H1 (cell line): ENCODE measurements at places on chromosomes 2 and 18. TPM values are rescaled to one million over a fixed set of nuclear protein-coding genes. Genes with fewer than 3 reads are reported as not detected.
A peak's percentile ranks its signal among the peaks of the same experiment; 100 is the strongest.

DNA sequence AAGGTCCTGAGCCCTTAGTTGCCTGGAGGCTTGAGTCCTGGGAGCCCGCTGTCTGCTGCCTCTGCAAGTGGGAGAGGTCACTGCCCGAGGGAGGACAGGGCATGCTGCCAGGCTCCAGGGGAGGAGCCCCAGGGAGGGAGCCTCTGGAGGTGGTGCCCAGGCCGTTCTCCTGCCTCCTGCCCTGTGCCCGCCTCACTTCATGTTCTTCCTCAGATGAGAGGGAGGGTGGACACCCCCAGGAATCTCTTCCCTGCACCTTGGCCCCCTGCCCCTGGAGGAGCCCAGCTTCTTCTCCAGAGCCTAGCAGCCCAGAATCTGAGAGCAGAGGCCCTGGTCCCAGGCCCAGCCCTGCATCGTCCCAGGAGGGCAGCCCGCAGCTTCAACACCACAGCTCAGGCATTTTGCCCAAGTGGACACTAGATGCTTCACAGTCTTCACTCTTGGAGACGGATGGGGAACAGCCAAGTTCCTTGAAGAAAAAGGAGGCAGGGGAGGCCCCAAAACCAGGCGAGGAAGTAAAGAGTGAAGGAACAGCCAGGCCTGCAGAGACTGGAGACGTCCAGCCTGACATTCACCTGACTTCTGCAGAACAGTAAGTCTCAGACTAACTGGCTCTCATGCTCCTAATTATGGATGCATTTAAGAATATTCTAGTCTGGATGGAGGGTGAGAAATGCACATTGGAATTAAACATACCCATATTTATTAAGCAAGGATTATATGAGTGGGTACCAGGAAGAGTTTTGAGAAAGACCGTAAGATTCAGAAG lies 12.1 kb downstream of the PSD4 start:
- no peak overlapping the region for H3K4me3 ChIP-seq
- no peak overlapping the region for H3K27ac ChIP-seq
- H3K4me1 ChIP-seq = no peaks in the 10 kb centered on the region
- DNase-seq = no peak

- no peak overlapping the region for H3K27ac ChIP-seq
- no peaks in the 10 kb centered on the region for H3K36me3 ChIP-seq
- no peaks in the 10 kb centered on the region for H3K27me3 ChIP-seq
- no peak for DNase-seq
- H3K4me1 ChIP-seq = peaks cover 3% of the 10 kb centered on the region; the same call in 1 of the 2 replicates
- H3K4me3 ChIP-seq = no peak overlapping the region; the same call in 1 of the 2 replicates
Measured at GRCh38 chr2:123961576-123961975, 63.5 kb upstream of the CNTNAP5 start.

GRCh38 chr2:112216167-112216566 lies 38.7 kb downstream of the ZC3H8 start:
- no peak overlapping the region for H3K27ac ChIP-seq
- H3K36me3 ChIP-seq = no peaks in the 10 kb centered on the region; the same call in 1 of the 2 replicates
- H3K4me1 ChIP-seq = no peaks in the 10 kb centered on the region

GRCh38 chr2:44444881-44445280 lies 83.1 kb downstream of the CAMKMT start:
- no peak overlapping the region for H3K27ac ChIP-seq
- H3K36me3 ChIP-seq = peaks cover 7% of the 10 kb centered on the region; the same call in 1 of the 2 replicates
- no peak overlapping the region for H3K4me3 ChIP-seq

- no peaks in the 10 kb centered on the region for H3K27me3 ChIP-seq
- no peak overlapping the region for H3K4me3 ChIP-seq
- H3K36me3 ChIP-seq = no peaks in the 10 kb centered on the region
Measured at GRCh38 chr2:8884812-8885211, 47.4 kb upstream of the KIDINS220 start.

DNA sequence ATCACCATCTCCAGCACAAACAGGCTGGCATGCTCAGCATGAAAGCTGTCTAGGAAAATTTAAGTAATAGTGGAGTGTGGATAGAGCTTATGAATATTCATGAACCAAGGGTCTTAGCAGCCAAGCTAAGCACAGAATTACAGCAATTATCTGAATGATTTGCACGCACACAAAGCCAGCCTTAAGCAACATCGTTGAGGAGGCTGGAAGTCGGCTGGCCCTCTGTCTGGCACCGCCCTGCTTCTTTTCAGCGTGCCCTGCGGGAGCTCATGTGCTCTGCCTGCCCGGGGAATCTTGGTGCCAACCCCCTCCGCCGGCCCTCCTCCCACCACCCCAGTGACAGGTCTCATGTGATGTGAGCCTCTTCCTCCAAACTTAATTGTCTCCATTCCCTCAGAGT lies 540.1 kb downstream of the CMPK2 start:
- H3K4me3 ChIP-seq = no peak overlapping the region
- H3K27me3 ChIP-seq = no peaks in the 10 kb centered on the region
- no peak for DNase-seq
- no peaks in the 10 kb centered on the region for H3K36me3 ChIP-seq
- peaks cover 4% of the 10 kb centered on the region; the same call in 1 of the 2 replicates for H3K4me1 ChIP-seq
- no peak overlapping the region for H3K27ac ChIP-seq

DNA sequence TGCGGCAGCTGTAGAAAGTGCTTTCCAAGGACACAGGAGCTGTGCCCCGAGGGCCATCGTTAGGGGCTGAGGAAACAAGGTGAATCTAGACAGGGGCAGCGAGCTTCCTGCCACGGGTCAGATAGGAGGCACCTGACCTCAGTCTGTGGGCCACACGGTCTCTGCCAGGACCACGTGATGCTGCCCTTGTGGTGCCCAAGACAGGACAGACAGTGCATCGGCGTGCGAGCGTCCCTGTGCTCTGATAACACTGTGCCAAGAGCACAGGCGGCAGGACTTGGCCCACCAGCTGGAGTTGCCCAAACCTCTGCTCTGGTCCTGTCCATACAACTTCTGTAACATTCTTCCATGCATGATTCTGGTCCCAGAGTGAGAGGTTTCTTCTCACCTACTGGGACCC lies 225.4 kb downstream of the TWIST2 start:
- DNase-seq = no peak
- H3K4me3 ChIP-seq = no peak overlapping the region
- peaks cover 6% of the 10 kb centered on the region; the same call in 1 of the 2 replicates for H3K36me3 ChIP-seq
- H3K27ac ChIP-seq = no peak overlapping the region

DNA sequence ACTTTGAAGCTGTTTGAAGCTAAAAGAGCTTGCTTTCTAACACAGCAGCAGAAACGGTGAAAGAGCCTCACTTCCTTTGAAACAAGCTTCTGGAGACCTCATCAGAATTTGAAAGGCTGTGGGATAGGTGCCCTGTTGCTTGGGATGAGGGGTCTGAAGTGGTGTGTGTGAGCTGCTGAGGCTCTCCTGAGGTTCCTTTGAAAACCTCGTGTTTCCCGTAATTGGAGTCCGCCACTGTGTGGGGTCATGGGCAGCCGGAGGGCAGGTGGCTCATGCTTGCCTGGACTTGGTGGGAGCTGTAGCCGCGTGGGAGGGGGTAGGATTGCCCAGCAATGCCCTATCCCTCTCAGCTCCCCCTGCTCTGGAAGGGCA lies 34.4 kb downstream of the CABLES1 start:
- H3K36me3 ChIP-seq = no peaks in the 10 kb centered on the region
- H3K4me3 ChIP-seq = peak overlapping the region; percentile 2; the same call in 1 of the 2 replicates
- peak overlapping the region; percentile 78 for H3K27ac ChIP-seq
- peak; percentile 65 for DNase-seq

- DNase-seq = no peak
- peaks cover 29% of the 10 kb centered on the region for H3K36me3 ChIP-seq
- no peaks in the 10 kb centered on the region for H3K27me3 ChIP-seq
- no peaks in the 10 kb centered on the region for H3K4me1 ChIP-seq
Measured at GRCh38 chr18:26089293-26090129, 902 bp downstream of the SS18 start.

- H3K4me1 ChIP-seq = no peaks in the 10 kb centered on the region
- DNase-seq = no peak
- H3K27ac ChIP-seq = no peak overlapping the region
- H3K36me3 ChIP-seq = no peaks in the 10 kb centered on the region
Measured at GRCh38 chr2:8803658-8804379, 33.6 kb downstream of the KIDINS220 start.

DNA sequence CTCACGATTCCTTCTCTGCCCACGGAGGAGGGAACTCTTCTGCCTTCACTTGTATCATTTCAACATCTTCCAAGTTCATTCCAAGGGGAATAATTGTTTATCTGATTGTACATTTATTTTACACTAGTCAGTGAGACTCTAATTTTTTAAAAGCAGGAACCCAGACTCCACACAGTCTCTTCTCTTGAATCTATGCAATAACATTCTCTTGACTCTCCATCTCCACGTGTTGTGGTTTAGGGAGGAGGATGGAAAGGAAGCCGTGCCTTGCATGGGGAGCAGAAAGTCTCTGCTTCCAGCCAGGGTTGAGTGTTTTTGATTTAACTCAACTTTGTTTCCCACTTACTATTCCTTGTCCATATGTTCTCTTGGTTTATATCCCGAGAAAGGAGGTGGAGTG lies 131.1 kb upstream of the RIOK3 start:
- DNase-seq = no peak
- no peak overlapping the region for H3K27ac ChIP-seq
- no peak overlapping the region for H3K4me3 ChIP-seq
- peaks cover 9% of the 10 kb centered on the region for H3K27me3 ChIP-seq
- H3K4me1 ChIP-seq = peaks cover 4% of the 10 kb centered on the region
- H3K36me3 ChIP-seq = no peaks in the 10 kb centered on the region

PARD3B gene
- polyA plus RNA-seq = 0.97 and 1.2 TPM in 2 replicates

HOXD11 gene
- polyA plus RNA-seq = not detected in 2 replicates

NXPH2 gene
- polyA plus RNA-seq = 1.8 and 1.9 TPM in 2 replicates

POTEF gene
- 0.36 and 0.60 TPM in 2 replicates for polyA plus RNA-seq

LAMA1 gene
- 24.8 and 30.4 TPM in 2 replicates for polyA plus RNA-seq

CD226 gene
- polyA plus RNA-seq = not detected in 2 replicates

SMIM21 gene
- not detected in 2 replicates for polyA plus RNA-seq

HOXD9 gene
- polyA plus RNA-seq = not detected in 2 replicates
